Naive thymus-derived CD8-positive, alpha-beta T cell (primary cell): ENCODE measurements at places on chromosomes 1 and 21.

- DNase-seq = no peak
Observed at GRCh38 chr1:58924821-58925220, 141.0 kb upstream of the JUN start.

DNA sequence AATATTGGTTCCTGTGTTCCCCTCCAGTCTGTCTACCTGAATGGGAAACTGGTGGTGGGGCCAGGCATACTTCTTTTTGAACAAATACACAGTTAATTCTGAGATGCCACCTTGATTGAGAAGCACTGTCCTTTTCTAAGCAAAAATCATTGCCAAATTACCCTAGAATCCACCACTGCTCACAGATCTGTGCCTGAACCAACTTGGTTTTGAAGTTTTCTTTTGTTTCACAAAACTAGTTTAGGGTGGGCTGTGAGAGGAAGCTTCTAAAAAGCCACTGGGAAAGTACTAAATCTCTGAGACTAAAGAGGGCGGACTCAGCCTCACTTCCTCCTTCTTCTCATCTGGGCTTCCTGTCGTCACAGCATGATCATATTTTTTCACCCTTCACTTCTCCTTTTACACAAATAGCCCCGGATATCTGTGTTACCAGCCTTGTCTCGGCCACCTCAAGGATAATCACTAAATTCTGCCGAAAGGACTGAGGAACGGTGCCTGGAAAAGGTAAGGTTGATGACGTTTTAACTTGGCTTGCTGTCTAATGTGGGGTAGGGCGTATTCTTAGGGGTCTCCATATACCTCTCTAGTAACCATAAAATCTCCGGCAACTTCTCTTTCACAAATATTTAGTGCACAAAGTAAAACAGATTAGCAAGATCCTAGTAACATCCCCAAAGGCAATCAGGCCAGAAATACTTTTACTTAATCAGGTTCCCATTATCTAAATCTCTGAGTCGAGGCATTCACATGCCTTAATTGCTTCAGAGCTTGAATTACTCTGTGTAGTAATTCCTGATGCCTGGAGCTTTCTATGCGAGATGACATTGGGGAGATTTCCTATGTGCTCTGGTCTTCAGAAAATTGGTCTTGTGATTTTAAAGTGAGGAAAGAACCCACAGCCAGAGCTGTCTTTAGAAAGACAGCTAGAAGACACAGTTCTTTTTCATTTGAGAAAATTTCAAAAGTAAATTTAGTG, at the start of gene CD53:
TSS of gene CD53 (plus strand) at position 404 of the 976 bp plus-strand sequence. CDS start 18,261 bp downstream, outside the sequence.
- DNase-seq = no peak

- no peak for DNase-seq
Observed at GRCh38 chr1:50929376-50929958, 30.6 kb downstream of the FAF1 start.

DNA sequence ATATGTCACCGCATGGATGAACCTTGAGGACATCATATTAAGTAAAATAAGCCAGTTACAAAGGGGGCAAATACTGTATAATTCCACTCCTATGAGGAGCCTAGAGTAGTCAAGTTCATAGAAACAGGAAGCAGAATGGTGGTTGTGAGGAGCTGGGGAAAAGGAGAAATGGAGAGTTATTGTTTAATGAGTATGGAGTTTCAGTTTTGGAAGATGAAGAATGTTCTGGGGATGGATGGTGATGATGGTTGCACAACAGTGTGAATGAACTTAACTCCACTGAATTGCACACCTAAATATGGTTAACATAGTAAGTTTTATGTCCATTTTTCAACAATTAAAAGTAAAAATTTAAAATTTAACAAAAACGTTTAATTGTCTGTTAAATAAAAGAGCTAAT, 220.9 kb upstream of the JUN start:
- no peak for DNase-seq

DNA sequence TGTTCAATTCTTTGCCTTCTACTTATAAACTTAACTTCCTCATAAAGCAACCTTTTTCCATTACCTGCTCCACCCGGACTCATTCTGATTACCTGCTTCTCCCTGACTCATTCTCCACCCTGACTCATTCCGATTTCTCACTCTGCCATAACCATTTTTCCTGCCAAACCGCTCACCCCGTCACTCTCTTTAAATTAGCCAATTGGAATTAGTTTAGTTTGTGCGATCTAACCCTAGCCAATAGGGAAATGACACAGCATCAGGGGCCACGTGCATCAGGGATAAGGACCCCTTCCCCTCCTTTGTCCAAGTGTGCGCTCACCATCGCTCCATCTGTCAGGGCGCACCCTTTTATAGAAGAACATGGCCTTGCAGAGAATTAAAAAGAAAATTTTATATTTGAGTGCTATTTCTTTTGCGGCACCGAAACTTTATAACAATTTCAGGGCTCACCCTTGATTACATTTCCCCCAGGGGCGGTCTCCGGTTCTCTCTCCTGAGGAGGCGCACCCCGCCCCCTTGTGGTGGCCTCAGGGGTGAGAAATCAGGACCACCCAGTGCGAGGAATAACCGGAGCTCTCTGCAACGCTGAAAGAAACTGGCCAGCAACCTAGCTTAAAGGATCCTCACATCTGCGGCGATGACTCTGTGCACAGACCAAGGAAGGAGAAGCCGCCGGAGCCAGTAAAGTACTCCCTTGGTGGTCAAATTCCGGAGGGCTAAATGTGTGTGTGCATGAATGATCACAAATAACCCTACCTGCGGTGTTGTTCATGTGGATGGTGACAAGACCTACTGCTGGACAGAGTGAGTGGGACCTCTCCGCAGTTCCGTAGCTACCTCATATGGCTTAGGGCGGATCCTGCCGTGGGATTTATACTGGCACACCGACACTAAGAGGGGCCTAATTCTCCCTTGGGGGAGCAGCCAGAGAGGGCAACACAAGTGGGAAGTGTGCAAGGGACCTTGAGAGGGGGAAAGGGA, 30.3 kb upstream of the CBR3 start:
- peak; percentile 65 for DNase-seq

DNA sequence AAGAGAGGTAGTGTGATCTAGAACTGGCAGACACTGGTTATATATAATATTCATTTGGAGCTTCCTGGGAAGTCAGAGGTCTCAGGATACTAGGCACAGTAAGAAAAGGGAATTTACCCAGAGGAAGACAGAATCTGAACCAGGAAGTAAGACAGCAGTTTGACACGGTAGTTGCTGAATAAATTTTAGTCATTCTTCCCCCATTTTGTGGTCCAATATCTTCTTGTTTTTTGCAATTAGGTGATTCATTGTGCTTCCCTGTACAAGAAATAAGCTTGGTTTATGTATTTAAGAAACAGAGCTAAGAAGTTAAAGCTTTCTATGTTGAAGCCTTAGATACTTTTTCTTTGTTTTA, 1.3 kb downstream of the TMEM167B start:
- DNase-seq = no peak

DNA sequence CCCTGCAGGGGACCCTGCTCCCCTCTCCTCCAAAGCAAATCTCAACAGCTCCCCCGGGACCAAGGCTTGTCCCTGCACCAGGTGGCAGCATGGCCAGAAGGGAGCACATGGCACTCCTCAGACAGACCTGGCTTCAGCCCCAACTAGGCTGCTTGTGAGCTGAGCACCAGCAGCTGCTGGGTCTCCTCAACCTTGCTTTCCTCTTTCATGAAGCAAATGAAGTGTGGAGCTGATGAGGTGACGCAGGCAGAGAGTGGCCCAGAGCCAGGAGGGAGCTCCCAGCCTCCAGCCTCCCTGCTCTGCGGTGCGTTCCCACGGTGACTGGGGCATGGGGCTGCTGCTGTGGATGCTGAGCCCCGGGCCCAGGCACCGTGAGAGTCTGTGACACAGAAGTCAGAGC, 34.0 kb downstream of the MEGF6 start:
- DNase-seq = no peak

DNA sequence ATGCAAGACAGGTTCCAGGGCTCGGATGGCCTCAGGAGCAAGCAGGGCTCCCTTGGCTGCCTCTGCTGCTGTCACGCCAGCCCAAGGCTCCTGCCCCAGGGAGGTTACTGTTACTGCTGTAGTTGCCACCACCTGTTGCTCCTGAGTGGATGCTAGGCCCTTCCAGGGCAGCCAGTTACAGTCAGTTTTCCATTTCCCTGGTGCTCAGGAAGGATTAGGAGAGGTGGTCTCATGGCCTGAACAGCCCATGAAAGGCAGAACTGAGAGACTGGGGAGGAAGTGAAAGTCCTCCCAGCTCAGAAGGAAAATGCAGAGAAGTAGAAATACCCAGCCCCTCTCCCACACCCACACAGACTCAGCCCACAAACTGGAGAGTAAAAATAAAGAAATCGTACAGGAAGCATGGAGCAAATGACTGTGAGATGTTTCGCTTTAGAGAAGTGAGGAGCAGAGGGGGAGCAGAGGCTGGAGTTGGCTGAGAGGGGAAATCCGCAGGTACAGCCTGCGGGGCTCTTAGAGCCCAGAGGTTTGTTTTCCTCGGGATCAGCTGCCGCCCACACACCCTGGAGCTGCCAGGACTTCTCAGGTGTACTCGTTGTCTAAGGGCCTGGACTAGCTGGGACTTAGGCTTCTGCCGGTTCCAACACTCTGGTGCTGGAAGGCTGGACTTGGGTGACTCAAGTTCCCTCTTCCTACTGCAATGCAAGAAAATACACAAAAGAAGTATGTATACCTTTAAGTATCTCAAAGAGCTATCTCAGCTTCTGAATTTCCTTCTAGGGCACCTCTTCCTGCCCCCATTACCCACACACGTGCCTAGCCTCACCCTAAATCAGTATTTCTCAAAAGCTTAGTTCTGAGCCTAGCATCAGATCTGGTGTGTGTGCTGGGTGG, 2.3 kb downstream of the IL6R start:
- no peak for DNase-seq

GRCh38 chr1:35531368-35531767, 25.8 kb downstream of the KIAA0319L start:
- DNase-seq = no peak

DNA sequence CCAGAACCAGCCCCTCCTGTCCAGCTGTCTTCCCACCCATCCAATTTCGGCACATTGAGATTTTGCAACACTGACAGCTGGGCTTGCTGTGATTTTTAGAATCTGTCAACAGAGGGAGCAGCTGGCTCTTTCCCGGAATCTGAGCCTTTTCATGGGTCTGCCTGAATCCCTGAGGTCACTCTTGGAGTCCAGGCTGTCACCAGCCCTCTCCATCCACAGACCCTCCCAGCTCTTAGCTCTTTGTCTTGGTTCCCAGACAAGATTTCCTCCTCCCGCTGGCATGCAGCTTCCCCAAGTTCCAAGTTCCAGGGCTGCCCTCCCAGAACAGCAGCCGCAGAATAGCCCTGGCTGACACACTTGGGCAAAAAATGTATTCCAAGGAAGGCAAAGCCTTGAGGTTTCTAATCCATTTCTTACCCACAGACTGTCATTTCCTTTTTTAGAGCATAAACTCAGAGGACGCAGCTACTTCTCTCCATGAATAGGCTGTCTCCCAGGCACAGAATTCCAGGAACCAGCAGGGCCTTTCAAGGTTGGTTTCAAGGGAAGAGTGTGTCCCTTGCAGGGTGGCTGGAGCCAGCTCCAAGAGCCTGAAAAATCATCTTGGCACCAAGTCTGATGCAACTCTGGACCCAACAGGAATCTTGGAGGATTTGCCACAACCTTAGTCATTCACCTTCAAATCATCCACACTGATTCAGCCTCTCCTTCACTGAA, 7.1 kb upstream of the TMEM61 start:
- no peak for DNase-seq

DNA sequence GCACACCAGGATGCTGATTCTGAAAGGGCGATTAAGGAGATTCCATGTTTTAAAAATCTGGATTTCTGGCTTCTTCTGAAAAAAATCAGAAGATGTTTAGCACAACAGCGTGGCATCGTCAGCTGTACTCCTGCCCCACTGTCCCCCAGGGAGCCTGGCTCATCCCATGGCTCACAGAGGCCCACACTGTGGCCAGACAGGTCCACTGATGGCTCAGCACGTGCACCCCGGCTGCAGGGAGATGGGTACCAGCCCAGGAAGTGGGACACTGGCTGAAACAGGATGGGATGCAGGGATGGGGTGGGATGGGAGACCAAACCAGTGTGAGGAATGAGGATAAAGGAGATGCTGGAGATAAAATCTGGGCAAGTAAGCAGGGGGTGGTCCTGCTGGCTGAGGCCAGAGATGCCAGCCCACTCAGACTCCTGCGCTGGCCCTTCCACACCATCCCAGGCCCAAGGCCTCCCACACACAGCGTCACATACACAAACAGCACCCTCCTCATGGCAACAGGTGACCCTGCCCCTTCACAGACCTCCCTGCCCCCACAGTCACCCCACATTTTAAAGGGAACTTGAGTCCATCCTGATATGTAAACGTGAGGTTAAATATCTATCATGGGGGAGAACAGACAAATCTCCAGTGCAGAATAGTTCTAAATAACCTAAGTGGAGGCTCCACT, 23.9 kb upstream of the SAMD11 start:
- no peak for DNase-seq

DNA sequence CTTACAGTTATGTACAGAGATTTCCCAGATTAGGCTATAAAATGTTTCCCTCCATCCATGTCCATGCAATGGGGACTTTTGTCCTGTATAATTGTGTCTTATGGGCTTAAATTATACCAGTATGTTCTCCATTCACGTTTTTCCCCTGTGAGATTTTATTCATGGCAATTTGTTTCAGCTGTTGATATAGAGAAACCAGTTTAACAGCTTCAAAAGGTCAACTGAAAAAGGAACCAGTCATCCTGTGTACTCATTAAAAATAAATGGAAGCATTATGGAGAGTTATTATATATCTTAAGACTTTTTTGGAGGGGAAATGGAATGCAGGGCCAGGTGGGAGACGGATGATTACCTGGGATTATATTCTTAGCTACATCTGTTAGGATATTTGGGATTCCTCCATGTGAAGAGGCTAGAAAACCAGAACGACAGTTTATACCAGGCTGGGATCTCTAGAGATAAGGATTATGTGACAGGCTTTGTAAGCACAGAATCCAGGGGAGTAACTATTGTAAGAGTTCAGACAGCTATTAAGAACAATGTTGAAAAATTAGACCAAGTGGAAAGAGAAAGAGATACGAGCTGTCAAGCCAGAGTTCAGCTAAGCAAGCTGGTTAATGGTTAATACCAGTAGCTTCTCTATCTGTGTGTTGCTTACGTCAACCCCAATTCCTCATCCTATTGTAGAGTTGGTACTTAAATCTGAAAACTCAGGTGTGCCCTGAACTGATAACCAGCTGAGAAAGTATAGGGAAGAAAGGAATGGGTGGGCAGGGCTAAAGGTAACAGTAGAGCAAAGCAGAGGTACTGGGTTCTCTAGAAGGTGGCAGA, 12.4 kb upstream of the ZNF697 start:
- DNase-seq = no peak

DNA sequence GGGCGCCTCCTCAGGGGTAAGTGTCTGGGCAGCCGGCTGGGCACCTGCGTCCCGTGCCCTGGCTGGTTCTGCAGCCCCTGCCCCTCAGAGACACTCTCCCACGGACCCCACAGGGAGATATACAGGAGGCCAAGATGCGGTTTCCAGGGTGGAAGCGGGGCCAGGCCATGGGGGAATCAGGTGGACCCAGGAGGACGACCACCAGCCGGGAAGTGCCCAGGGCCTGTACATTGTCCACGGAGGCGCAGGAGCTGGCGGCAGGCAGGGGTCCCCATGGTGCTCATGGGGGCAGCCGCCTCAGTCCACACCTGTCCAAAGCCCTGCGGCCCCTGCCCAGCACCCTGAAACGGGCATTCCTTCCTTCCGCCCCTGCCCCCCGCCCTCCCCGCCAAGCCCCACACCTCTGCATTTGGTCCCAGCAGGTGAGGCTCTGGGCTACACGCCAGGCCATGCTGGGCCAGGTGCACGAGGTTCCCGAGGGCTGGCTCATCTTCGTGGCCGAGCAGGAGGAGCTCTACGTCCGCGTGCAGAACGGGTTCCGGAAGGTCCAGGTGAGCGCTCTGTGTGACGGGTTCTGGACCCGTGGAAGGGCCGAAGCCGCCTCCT, 36.7 kb downstream of the SLC19A1 start:
- DNase-seq = no peak

GRCh38 chr1:201643835-201644104, 104.8 kb downstream of the NAV1 start:
- DNase-seq = no peak
